ENCODE measurements at places on chromosomes 12 and 14.

DNA sequence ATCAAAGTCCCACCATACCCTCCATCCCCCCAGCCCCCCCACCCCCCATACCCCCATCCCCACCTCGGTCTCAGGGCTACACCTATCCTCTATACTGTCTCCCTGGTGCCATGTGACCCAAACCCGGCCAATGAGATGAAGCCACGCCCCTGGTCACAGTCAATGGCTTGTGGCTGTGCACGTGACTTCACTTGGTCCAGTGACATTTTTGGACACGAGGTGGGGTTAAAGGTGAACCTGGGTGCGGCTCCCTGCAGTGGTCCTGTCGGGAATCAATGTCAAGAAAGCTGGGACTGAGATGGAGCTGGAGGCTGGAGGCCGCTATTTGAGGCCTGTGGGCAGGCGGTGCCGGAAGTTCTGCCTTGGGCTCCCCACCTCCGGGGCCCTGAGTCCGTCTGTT, 100.7 kb upstream of the MAP1LC3B2 start:
- DNase-seq: no peak

- DNase-seq: no peak
Measured at GRCh38 chr14:62181591-62181990, 419.4 kb downstream of the SNAPC1 start.

DNA sequence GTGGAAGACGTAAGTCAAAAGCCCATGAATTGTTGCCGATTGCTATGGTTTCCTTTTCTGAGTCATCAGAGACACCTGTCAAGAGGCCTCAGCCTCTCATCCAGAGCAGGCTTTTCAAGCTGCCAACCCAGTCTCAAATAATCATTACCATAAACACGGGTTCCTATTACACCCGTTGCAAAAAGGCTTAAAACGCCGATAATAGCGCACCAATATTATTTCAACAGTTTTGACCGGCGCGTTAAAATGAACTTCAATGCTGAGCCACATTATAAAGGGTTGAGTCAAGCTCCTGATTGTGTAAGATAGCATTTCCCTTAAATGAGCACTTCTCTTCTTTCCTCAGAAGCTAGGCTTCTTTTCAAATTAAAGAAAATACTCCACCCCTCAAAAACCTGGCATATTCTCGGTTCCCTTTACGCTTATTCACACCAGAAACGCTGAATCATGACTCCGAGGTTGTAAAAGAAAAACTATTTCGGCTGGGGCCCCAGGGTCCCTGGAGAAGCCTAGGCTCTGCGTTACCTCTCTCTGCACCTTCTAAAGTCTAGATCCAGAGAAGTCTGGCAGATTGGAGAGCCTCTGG, 1.4 kb downstream of the TMTC1 start:
- DNase-seq: no peak

DNA sequence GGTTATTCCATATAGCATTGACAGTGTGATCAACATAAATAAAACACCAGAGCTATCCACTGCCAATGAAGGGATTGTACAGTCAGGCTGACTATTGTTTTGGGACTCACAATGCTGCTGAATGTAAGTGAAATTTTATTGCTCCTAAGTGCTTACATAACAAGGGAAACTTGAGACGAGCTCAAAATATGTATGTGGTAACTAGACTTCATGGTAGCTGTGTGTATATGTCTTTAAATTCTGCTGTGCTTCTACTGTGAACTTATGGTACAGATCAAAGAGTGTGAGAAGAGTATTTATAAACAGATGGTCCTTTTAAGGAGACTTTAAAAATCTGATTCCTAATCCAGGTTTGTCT, 6.9 kb downstream of the FLRT2 start:
- DNase-seq: no peak

- DNase-seq: no peak
Measured at GRCh38 chr12:84601483-84601882, 311.1 kb downstream of the SLC6A15 start.

DNA sequence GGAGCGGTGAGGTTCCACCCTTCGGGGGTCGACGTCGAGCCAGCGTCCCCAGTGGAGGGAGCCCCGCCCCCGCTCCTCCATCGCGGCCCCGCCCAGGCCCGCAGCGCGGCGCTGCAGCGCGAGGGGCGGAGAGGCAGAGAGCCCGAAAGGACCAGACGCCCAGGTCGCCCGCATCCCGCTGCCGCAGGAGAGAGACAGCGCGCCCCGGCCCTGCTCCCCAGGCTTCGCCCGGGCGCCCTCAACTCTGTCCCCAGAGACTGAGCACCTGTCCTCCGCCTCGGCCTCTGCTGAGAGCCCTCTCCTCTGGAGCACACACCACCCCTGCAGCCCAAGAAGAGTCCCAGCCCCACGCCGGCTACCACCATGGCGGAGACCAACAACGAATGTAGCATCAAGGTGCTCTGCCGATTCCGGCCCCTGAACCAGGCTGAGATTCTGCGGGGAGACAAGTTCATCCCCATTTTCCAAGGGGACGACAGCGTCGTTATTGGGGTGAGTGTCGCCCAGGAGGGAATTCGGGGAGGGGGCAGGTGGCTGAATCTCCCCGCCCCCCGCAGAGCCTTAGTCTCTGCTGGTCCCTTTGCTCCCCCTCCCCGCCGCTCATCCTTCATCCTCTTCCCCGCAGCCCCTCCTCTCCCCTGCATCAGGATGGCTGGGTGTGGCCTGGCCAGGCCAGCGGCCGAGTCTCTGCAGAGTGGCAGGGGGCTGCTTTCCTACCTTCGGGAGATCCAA, at the start of gene KIF5A:
Gene KIF5A (plus strand): TSS at position 136 of the 732 bp plus-strand sequence. CDS start 228 bp downstream, at position 364.
- peak; percentile 83 for DNase-seq

DNA sequence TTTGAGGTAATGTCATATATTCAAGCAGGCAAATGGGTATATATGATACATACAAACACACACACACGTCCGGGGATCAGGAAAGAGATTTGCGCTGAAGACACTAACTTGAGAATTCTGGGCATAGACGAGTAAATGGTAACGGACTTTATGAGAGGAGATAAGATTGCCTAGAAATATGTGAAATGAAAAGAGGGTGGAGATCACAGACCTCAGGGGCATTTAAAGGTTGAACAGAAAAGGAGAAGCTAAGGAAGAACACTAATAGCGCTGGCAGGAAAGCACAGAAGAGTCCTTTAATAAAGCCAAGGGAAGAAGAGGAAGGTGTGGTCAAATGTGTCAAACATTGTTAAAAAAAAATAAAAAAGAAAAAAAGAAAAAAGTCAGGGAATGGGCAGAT, 13.1 kb downstream of the CRY1 start:
- DNase-seq: no peak

DNA sequence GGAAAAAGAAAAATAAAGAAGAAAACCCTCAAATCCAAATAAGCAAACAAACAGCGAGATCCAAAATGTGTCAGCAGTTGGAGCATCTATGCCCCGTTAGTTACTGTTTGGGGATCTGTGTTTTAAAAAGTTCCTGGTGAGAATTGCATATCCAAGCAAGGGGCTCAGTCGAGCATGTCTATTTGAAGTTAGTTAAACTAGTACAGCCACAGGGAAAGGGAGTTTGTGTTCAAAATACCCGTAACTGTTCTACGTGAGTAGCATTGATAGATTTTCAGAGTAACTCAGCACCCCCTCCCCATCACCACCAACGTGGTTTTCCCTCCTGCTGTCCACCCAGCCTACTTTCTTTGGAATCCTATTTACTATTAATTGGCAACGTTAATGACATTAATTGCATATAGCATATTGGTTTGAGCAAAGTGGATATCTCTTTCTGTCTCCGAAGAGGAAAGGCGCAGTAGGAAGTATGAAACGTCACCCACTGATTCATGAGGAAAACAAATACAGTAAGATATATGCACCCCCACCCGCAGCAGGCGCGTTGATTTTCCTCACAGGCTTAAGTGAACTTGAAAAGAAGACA, 1.5 kb downstream of the NPAS3 start:
- DNase-seq: no peak

GRCh38 chr12:75606151-75606550, 94.7 kb upstream of the KRR1 start:
- no peak for DNase-seq

DNA sequence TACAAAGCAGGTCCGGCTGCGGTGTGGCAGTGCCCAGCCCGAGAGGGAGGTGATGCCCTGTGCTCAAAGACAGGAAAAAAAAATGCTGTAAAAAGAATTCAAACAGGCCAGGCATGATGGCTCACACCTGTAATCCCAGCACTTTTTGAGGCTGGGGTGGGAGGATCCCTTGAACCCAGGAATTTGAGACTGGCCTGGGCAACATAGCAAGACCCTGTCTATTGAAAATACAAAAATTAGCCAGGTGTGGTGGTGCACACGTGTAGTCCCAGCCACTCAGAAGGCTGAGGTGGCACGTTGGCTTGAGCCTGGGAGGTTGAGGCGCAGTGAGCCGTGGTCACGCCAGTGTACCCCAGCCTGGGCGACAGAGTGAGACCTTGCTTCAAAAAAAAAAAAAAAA, 26.4 kb downstream of the DNAH10 start:
- DNase-seq: no peak

DNA sequence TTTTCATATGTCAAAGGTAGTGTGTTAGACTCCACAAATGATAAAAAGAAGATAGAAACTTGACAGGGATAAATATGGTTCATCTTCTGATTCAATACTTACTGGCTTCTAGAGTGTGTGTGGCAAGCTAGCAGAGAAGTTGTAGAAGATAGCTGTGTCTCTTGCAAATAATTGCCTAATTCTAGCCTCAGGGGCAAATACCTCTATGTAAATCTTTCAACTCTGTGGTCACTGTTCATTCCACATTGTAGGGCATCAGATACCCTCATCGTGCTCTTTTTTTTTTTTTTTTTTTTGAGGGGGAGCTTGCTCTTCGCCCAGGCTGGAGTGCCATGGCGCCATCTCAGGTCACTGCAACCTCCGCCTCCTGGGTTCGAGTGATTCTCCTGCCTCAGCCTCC, 1.7 kb downstream of the OLR1 start:
- DNase-seq: no peak

DNA sequence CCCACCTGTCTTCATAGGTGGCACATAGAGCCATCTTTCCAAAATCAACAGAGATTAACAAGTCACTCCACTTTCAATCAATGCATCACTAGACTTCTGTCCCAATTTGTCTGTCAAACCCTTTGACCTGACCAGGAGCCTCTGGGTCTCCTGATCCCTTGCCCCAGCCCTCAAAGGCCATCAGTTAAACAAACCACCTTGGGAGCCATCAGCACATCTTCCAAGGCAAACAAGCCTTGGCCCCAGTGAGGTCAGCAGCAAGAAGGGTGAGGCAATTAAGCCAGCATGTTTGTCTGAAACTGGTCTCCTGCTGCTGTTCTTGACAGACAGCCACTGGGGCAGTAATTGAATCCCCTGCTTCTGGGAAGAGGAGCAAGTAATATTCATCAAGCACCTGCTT, 742.8 kb upstream of the TBX3 start:
- no peak for DNase-seq

GRCh38 chr14:75200451-75200850, 24.0 kb upstream of the TMED10 start:
- no peak for DNase-seq

- no peak for DNase-seq
Measured at GRCh38 chr14:68784978-68785533, 7.8 kb downstream of the ZFP36L1 start.

DNA sequence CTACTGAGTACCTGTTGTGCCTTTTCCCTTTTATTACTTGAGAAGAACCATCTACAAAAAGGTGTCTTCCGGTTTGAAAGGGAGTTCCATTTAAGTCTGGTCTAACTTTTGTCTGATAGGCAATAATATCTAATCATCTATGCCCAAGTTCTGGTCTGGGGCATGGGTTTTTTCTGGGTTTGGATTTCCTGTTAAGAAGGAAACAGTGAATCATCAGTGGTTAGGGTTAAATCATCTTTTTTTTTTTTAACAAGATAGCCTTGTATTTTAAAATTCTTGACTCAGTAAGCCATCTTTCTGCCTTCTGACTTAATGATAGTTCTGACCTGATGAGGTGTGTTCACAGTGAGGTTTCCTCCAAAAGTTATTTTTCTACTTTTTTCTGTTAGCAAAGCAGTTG, 29.3 kb upstream of the CPNE8 start:
- no peak for DNase-seq

GRCh38 chr14:77120771-77121743, 20.5 kb downstream of the ZDHHC22 start:
- DNase-seq: no peak

All from BE2C (cell line).